Activated T-cell treated with anti-CD3 and anti-CD28 coated beads, Interleukin-2, amount 50 U/mL, for 1 hour (primary cell): ENCODE measurements at places on chromosomes 2 and 18.

- no peak for DNase-seq
Observed at GRCh38 chr2:106638580-106638979, 151.4 kb downstream of the CD8B2 start.

DNA sequence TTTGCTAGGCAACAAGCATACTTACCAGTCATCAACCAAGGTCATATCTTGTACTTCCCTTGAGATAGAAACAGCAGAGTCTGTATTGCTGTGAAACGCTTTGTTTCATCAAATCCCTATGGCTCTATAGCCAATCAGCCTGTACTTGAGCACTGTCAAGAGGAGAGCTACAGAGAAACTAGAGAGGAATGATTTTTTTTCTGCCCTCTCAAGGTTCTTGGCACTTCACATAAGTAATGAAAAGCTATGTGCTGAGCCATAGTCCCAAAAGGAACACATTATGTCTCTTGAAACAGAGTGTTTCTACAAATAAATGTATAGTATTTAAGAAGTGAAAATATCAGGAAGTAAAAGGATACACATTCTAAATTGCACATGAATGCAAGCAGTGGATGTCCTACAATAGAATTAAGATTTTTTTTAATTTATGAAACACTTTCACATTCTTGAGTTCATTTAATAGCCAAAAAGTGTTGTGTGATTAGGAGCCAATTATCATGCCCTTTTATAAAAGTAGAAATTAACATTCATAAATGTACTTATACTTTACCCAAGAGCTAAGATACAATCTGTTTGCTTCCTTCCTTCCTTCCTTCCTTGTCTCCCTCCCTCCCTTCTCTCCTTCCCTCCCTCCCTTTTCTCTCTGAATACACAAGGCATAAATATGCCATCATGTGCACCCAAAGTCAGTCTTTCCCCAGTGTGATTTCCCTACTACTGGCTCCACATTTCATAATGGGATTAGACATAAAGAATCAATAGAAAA is 131.8 kb downstream of the CSRNP3 start:
- DNase-seq = no peak

- peak; percentile 29 for DNase-seq
Observed at GRCh38 chr18:21682371-21683051, 22.1 kb downstream of the ABHD3 start.

GRCh38 chr18:9191658-9192256 is 55.2 kb downstream of the ANKRD12 start:
- no peak for DNase-seq

DNA sequence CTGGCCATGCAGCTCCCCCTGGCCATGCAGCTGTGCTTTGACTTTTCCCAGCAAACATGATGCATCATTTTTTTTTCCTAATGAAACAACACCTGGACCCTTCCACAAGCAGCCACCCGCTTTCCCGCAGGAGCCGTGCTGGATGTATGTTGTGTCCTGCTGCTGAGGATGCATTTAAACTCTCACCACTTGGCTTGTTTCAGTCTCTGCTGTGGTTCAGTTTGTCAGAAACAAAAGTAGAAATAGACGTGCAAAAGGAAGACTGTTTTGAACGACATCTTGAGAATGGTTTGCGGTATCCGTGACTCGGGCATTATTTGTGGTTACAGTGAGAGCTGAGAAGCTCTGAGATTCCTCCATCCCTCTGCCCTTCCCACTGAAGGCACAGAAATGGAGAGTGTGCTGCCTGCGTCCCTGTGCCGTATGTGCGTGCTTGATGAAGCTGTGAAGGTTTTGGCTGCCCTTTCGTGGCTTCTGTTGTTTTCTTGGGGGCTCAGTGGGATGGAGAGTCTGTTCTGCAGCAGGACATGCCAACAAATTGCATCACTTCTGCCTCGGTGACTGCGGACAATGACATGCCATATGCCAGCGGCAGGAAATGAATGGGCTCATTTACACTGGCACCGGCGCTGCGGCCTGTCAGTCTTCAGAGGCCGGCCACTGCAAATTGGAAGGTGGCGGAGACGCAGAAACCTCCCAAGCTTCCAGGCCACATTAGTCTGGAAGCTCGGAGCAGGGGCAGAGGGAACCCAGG is 417.7 kb upstream of the SALL3 start:
- DNase-seq = no peak

GRCh38 chr2:105510761-105511528 is 112.1 kb upstream of the FHL2 start:
- DNase-seq = no peak

DNA sequence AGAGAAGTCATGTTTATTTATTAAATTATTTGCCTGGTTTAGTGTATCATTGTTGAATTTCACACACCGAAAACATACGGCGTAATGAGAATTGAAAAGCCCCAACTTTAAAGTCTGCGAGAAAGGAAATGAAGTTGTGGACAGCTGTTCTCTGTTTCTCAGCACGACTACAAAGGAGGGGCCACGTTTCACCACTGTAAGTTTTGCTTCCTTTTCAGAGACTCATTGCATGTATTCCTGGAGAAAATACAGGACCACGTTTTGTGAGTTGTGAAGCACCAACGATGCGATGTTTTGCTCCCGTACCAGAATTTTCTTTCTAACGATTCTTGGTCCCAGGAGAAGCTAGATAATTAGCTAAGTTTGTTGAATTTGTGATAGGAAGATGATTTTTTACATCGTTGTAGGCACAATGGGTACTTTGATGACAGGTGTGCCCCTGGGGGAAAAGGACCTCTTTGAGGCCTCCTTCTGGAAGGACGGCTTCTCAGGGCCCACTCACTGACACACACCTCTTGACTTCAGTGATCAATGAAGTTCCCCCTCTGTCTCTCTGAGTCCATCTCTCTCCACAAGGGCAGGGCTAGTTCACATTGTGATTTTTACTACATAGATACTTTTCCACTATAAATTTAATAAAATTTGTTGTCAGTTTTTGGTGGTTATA is 23.7 kb upstream of the ACKR3 start:
- DNase-seq = no peak

- no peak for DNase-seq
Observed at GRCh38 chr2:191994749-191995148, 147.9 kb upstream of the CAVIN2 start.

- DNase-seq = no peak
Observed at GRCh38 chr2:86471637-86472036, 30.5 kb downstream of the KDM3A start.

DNA sequence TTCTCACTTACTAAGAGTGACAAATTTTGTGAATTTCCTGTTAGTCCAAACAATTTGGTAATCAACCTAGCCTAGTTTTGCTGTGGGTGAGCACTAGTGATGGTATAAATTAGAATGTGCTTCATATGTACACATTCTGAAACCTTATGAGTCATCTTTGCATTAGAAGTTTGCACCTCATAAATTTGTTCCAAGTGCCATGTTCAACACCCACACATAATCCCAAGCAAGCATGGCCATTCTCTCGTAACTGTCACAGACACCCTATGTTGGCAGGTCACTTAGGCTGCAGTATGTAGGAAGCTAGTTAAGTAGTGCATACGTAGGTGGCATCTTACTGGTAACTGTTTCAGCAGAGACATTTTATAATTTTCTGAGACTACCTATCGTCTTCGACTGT is 46.9 kb downstream of the NAB1 start:
- no peak for DNase-seq

- DNase-seq = no peak
Observed at GRCh38 chr18:3388980-3389379, 61.0 kb upstream of the TGIF1 start.

DNA sequence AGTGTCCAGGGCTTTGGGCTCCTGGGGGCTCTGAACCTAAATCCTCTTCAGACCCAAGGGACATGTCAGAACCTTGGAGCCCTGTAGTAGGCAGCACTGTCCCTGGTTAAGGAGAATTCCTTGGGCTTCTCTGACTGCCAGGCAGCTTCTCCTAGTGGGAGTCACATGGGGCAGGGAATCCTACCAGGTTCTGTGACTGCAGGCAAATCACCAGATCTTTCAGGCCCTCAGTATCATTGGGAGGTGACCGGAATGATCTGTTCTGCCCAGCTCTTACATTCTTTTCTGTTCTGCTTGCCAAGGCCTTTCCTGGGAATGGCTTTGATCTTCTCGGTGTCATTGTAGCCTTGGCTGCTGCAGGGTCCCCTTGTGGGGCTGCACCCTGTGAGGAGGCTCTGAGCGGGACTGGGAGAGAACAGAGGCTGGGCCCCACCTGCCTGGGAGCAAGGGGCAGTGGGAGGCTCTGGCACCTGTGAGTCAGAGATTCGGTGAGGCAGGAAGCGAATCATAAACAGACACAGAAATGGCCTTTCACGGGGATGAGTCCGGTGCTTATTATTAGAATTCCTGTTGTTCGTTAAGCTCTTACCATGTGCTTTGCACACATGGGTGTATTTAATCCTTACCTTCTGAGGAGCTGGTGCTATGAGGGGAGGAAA is 14.1 kb downstream of the CEP68 start:
- no peak for DNase-seq

DNA sequence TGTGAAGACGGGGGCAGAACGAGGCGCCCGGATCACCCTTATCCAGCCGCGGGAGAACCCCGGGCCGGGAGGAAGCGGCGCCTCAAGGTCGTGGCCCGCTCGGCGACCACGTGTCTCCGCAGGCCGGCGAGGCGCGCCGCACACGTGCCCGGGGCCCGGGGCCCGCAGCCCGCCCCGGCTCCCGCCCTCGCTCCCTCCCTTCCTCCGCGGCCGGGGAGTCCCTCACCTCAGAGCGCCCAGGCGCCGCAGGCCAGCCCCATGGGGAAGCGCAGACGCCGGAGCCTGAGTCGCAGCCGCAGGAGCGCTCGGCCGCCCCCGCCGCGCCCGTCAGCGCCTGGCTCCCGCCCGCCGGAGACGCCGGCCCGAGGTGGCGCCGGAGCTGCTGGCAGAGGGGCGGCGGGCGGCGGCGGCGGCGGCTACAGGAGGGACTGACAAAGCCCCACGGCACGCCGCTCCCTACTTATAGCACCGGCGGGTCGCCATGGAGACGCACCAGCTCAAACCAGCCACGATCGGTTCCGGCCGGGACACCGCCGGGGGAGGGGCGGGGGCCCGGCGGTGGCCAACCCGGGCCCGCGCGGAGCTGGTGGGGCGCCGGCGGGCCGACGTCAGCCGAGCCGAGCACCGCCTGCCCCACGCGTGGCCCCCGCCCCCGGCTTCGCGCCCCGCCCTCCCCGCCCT is at the start of gene ODC1:
Gene ODC1, minus strand, starts transcription at position 433 of the 681 bp plus-strand sequence. CDS start 3,295 bp downstream, outside the sequence.
- peak; percentile 99 for DNase-seq

DNA sequence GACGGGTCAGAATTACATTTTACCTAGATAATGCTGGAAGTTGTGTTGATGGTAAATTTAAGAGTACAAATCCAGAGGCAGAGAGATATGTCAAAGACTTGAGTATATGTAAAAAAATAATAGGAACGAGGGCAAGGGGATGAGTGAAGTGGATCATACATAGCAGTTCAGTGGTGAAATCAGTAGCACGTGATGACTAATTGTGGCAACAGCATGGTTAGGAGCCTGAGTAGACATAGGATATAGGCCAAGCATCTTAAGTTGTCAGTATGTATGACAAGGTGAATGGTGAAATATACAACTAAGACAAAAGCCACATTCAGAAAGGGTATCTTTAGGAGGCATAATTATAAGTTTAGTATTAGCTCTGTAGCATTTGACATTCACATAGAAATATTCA is 826.5 kb upstream of the PIK3C3 start:
- DNase-seq = no peak

DNA sequence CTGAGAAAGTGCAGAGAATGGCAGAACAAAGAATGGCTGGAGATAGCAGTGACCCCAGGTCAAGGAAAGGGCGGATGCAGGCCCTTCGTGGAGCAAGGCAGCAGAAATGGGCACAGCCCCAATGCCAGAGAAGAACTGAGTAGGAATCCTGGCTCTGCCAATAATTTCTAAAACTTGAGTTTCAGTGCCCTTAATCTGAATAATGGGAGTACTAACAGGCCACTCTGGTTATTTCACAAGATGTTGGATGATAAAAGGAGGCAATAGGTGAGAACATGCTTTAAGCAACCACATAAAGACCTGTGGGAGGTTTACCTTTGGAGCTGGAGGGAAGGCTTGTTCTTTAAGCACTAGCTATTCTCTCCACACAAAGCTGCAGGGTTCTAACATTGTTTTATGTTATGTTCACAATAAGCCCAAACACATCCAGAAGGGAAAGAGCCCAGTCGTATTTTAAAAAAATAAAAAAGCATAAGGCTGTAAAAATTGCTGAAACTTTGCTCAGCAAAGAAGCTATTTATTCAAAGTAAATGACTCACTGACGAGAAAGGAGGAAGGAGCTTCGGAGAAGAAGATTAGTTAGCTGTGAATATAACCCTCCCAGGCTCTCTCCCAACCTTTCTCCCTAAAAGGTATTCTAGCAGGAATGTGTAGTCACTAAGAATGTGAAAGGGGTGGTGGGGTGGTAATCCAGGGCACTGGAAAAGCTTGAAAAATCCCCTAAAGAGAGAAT is 470.2 kb downstream of the TXNL1 start:
- no peak for DNase-seq

GRCh38 chr2:226795281-226796011 is 4.2 kb downstream of the IRS1 start:
- DNase-seq = no peak

- DNase-seq = no peak
Observed at GRCh38 chr2:151840216-151841046, 12.2 kb upstream of the ARL5A start.

GRCh38 chr2:122955776-122956175 is 1069.3 kb upstream of the CNTNAP5 start:
- DNase-seq = no peak

- no peak for DNase-seq
Observed at GRCh38 chr2:223439786-223440185, 162.4 kb downstream of the SCG2 start.

DNA sequence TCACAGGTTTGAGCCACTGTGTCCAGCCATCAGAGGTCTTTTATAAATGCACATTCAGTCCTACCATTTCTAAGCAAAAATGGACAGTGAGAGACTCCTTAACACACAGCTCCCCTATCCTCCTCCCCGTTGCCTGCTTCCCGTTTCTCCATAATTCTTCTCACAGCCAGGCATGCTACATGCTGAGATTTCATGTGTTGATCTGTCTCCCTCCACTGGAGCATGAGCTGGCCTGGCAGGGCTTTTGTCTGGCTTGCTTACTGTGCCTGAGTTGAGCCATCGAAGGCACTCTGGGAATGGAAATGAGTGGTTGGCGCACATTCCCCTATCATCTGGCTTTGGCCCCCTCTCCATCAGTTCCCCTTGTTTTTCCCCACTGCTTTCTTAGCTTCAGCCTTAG is 413.5 kb downstream of the PTPRM start:
- DNase-seq = no peak
